T-cell (primary cell): ENCODE measurements at places on chromosomes 1 and 21.
A peak's percentile ranks its signal among the peaks of the same experiment; 100 is the strongest.

DNA sequence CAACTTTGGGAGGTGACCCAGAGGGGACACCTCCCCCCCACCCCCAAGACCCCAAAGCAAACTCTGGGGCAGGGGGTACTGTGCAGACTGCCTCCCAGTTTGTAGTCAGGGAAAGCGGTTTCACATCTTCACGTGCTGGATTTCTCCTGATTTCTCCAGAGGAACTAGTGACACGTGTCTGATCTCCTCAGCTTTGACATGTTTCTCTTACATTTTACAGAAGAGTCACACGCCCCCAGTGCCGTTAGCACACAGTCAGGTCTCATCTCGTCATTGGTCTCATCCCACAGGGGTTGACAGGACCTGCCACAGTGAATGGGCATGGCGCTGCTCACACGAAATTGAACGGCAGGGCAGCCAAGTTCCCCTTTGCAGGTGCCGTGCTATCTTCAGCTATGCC, 11.8 kb downstream of the PDPN start:
- H3K4me3 ChIP-seq = no peak overlapping the region
- H3K4me1 ChIP-seq = no peaks in the 10 kb centered on the region
- DNase-seq = no peak
- H3K27ac ChIP-seq = no peak overlapping the region

DNA sequence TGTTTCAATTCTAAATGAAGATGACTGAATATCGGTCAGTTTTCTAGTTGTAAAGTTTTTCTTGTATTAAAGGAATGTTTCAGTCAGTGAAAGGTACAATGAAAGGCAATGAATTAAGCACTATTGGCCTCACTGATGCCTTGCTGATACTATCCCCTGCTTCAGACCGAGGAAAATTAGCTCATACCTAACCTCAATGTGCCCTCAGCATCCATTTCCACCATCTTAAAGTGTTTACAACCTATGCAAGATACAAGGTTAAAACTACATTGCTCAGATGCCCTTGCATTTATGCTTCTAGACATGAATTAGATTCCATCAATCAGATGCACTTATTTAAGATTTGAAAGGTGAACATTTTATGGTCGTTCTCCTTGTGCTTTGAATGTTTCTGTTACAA, 184.5 kb downstream of the COP1 start:
- H3K27me3 ChIP-seq = no peaks in the 10 kb centered on the region
- H3K27ac ChIP-seq = no peak overlapping the region
- DNase-seq = no peak
- no peaks in the 10 kb centered on the region for H3K4me1 ChIP-seq
- peaks cover 20% of the 10 kb centered on the region for H3K36me3 ChIP-seq

- H3K27me3 ChIP-seq = peaks cover 29% of the 10 kb centered on the region
- no peaks in the 10 kb centered on the region for H3K4me1 ChIP-seq
- no peak overlapping the region for H3K27ac ChIP-seq
- no peak overlapping the region for H3K4me3 ChIP-seq
- DNase-seq = peak; percentile 72
Measured at GRCh38 chr1:205658943-205659581, 21.2 kb downstream of the SLC45A3 start.

DNA sequence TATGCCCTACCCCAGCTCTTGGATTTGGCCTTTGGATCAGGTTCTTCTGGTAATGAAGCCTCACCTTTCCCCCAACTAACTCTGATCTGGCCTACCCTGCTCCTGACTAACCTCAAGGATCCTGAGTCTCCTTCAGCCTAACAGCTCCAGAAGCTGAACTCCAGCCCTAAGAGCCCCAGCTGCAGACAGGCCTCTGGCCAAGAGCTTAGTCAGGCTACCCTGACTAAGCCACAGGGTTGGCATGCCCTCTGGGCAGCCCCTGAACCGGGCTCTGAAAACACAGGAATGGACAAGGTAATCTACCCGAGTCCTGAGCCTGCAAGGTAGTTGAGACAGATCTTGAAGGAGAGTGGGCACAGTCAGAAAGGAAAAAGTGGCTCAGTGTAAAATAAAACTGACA, 29.4 kb downstream of the COA7 start:
- H3K27me3 ChIP-seq = no peaks in the 10 kb centered on the region
- no peak overlapping the region for H3K27ac ChIP-seq
- no peaks in the 10 kb centered on the region for H3K4me1 ChIP-seq
- H3K36me3 ChIP-seq = peaks cover 12% of the 10 kb centered on the region

- H3K4me1 ChIP-seq = no peaks in the 10 kb centered on the region
- H3K4me3 ChIP-seq = no peak overlapping the region
- H3K27ac ChIP-seq = no peak overlapping the region
- H3K27me3 ChIP-seq = no peaks in the 10 kb centered on the region
Measured at GRCh38 chr1:7186382-7187111, 401.3 kb downstream of the CAMTA1 start.

DNA sequence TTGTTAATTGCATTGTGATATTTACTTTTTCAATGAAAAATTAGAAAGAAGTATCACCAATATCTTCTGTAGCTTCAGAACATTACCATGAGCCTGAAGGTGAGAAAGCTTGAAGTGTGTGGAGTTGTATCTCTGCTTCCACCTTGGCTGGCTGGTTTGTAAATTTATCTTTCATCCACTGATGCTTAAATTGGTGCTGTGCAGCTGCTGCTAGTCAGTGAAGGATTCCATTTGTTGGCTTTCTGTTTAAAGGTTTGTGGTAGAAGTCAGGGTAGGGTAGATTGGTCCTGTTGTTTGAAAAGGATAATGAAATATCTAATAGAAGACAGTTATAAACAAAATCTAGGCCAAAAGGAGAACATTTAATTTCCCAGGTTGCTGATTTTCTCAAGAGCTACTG, 105.7 kb downstream of the C1orf21 start:
- no peaks in the 10 kb centered on the region for H3K4me1 ChIP-seq
- peak overlapping the region; percentile 69 for H3K27ac ChIP-seq
- no peak overlapping the region for H3K4me3 ChIP-seq

DNA sequence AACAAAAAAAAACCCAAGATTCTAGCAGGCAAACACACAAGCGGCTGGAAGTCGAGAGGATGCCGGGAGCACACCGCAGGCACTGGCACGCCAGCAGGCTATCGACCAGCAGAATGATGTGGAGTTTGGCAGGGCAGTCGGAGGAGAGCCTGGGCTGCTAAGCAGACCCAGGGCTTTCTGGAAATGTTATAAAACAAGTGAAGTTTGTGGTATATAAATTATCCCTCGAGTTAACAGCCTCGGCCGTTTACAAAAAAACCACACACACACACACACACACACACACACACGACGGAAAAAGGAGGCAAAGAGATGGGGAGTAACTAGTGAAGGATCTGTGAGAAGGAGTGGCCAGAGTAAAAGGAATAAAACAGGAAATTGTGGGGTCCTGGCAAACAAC, 87.2 kb upstream of the IVNS1ABP start:
- no peak for DNase-seq
- H3K27ac ChIP-seq = no peak overlapping the region
- H3K4me3 ChIP-seq = no peak overlapping the region
- no peaks in the 10 kb centered on the region for H3K27me3 ChIP-seq

- no peaks in the 10 kb centered on the region for H3K36me3 ChIP-seq
- peaks cover 3% of the 10 kb centered on the region for H3K27me3 ChIP-seq
- no peak overlapping the region for H3K27ac ChIP-seq
- no peaks in the 10 kb centered on the region for H3K4me1 ChIP-seq
- DNase-seq = no peak
- H3K4me3 ChIP-seq = no peak overlapping the region
Measured at GRCh38 chr1:168170564-168171508, 7.9 kb upstream of the TIPRL start.

DNA sequence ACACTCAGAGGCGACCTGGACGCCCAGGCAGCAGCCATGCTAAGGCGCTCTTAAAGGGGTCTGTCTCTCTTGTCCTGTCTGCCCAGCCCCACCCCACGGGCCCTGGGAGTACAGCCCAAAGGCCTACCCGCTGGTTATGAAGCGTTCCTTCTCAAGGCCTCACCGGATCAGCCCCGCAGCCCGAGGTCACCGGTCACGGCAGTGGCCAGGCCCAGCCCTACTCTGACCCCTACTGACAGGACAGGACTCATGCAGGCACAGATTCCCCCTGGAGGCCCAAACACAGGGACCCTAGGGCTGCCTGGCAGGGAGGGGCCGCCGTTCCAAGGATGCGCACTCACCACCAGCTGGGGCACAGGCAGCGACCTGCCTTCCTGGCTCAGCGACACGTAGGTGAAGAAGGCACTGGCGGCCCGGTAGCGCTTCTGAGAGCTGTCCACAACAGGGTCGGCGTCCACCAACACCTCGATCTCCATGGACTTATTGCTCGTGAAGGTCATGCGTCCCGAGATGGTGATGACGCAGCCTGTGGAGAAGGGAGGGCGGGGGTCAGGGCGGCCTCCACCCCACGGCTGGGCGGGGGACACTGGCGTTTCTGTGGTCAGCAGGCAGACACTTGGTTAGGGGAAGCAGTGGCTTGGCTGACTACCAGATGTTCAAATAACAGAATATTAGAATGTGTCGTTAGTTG, 20.0 kb upstream of the GPR153 start:
- H3K4me1 ChIP-seq = no peaks in the 10 kb centered on the region
- no peaks in the 10 kb centered on the region for H3K27me3 ChIP-seq
- DNase-seq = no peak
- H3K4me3 ChIP-seq = no peak overlapping the region

- no peaks in the 10 kb centered on the region for H3K36me3 ChIP-seq
- no peak overlapping the region for H3K4me3 ChIP-seq
- H3K27me3 ChIP-seq = no peaks in the 10 kb centered on the region
Measured at GRCh38 chr1:41913014-41913413, 5.7 kb downstream of the HIVEP3 start.

- no peak overlapping the region for H3K4me3 ChIP-seq
- H3K27ac ChIP-seq = no peak overlapping the region
- DNase-seq = no peak
- no peaks in the 10 kb centered on the region for H3K27me3 ChIP-seq
- no peaks in the 10 kb centered on the region for H3K4me1 ChIP-seq
Measured at GRCh38 chr1:189432753-189433152, 1044.9 kb downstream of the BRINP3 start.
